ENCODE measurements at places on chromosomes 1 and 21.

DNA sequence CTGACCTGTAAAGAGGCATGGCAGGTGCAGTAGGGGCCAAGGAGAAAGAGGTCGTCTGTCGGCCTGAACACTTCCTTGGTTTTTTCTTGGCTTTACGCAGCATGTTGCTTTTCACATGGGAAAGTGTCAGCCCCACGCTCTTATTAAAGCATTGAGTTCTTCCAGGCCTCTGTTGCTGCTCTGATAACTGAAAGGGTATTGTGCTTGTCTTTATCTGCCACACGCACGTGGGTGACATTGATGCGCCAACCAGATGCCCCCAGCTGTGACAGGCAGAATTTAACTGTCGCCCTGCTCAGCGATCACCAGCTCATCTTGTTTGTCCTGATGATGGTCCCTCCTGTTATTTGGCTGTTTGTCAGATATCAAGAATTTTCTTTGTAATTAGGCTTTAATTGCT, 76.5 kb downstream of the GALNT2 start:
- no peak for DNase-seq

- DNase-seq, result no peak
These were observed 14.8 kb upstream of the S1PR1 start for GRCh38 chr1:101221945-101222429.

GRCh38 chr1:170707959-170708655, 44.2 kb downstream of the PRRX1 start:
- DNase-seq, result peak; percentile 82

- peak; percentile 45 for DNase-seq
These were observed 99.9 kb downstream of the PBX1 start for GRCh38 chr1:164658864-164659263.

DNA sequence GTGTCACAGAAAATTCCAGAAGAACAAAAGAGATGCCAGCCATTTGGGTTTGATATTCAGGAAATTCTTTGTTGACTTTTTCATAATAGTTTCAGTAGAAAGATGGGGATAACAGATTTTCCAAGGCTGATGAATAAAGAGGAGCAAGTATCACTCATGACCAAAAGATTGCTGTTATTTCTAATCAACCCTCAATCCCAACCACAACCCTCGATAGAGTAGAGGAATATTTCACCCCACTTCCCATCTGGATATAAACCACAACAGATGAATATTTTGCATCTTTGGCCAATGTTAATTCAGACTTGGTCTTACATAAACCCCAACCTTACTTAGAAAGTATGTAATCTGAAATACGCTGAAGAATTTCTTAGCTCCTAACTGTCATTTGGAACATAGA, 232.4 kb downstream of the SEC16B start:
- no peak for DNase-seq

- no peak for DNase-seq
These were observed 30.4 kb downstream of the VAV3 start for GRCh38 chr1:107934578-107934977.

DNA sequence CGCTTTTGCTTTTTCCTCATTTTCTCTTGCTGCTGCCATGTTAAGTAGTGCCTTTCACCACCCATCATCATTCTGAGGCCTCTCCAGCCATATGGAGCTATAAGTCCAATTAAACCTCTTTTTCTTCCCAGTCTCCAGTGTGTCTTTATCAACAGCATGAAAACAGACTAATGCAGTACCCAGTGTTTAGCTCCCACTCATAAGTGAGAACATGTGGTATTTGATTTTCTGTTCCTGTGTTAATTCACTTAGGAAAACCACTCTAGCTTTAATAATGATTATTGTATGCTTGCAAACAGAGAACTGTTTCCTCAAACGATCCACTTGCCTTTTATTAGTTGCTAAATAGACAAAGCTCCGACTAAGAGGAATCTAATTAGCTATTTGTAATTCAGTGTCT, 43.3 kb downstream of the IL23R start:
- no peak for DNase-seq

DNA sequence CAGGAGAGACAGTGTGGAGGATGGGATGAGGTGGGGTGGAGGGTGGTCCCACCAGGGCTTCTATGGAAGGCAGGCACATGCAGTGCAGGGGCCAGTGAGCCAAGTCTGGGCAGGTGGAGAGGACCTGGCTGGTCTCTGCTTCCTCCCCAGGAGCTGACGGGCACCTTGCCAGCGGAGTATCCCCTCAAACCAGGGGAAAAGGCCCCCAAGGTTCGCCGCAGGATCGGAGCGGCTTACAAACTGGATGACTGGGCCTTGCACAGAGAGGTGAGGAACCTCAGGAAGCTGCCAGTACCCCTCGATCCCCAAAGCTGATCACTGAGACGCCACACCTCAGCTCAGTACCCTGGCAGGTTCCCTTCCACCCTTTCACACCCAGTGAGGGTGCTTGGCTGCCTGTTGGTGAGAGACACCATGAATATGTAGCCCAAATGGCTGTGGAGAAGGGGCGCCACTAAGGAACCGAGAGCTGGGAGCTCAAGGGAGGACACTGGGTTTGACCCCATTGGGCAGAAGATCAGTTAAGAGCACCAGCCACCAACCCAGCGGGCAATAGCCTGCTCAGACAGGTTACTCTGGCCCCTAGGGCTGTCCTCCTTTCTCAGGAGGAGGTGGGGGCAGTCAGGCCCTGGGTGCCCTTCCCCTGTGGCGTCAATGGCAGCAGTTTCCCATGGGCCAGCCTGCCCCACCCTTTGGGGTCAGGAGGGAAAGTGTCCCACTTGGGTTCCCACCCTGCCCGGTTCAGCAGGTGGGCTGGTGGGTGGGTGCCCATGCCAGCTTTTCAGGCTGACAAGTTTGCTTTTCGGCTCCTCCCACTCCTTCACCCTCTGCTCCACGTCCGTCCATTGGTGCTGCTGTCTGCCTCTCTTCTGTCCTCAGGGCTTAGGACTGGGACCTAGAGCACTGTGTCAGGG, 5.5 kb downstream of the INAVA start:
- DNase-seq, result no peak

GRCh38 chr1:243706563-243706962, 143.5 kb downstream of the AKT3 start:
- no peak for DNase-seq

DNA sequence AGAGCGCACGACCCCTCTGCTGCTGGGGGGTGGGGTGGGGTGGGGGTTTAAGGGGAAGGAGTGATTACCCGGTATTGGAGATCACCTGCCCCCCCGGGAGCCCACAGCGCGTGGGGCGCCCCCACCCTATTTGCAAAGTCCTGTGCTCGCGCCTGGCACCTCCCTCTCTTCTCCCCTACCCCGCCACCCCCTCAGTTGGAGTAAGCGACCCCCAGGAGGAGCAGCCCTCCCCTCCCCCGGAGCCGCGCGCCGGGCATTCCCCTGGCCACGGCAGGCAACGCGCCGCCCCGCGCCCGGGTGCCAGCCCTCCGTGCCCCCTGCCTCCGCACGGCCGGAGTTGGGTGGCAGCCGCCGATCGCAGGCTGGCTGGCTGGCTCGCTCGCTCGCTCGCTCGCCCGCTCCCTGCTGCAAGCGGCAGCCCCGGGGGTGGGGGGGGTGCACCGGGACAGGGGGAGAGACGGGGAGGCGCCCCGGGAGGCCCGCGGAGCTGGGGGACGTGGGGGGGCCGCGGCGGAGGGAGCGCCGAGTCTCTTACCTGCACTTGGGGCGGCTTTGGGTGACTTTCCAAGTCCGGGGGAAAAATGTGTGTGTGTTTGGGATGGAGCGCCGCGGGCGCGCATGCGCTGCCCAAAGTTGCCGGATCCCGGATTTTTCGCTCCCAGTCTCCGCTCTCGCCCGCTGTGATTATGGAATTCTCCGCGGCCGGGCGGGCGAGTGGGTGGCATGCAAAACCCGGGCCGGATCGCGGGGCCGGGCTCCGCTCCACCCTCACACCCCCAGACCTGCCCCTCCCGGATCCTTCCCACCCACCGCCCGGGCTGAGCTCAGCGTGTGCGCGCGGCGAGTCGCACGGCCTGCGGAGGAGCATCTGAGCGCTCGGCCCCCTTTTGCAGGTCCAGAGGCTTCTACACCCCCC, at the start of gene CASZ1:
CASZ1 (minus strand) TSS at position 618 of the 916 bp plus-strand sequence. CDS start 102,757 bp downstream, outside the sequence.
- peak; percentile 65 for DNase-seq

DNA sequence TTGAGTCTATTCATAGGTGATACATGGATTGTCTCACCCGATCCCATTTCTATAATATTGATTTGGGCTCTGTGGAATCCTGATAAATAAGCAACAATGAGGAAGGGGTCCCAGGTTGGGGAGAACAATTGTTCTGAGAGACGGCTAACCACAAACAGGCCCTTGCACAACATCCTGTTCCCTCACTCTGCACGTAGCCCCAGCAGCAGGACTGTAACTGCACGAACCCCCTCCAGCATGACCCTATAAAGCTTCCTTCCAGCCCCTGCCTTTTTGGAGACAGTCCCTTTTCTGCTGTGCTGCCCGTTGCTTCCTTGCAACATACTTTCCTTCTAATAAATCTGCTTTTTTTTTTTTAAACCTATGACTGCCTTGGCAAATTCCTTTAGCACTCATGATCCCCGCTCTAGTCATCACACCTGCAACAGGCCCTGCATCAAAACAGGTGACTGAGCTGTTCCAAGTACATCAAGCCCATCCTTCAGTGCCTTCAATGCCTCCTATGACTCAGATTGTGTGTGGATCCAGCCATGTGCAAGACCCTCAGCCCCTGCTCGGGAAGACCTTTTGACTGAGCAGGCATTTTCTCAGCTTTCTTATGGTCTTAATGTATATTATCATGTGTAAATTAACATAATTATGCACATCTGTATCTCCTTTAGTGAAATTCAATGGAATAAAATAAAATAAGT, 63.7 kb upstream of the B3GALNT2 start:
- no peak for DNase-seq

GRCh38 chr1:97505816-97506215, 415.0 kb downstream of the DPYD start:
- DNase-seq, result no peak

All from foreskin melanocyte (primary cell).